Activated CD4-positive, alpha-beta T cell treated with anti-CD3 and anti-CD28 coated beads, Interleukin-2, Interleukin-4, amounts not matched to agents 100 ng/mL and 50 ng/mL, durations not matched to agents 16 hours and 8 hours (primary cell): ENCODE measurements at places on chromosomes 3 and 15.

GRCh38 chr3:194773216-194773615, 87.5 kb downstream of the FAM43A start:
- no peak for DNase-seq

DNA sequence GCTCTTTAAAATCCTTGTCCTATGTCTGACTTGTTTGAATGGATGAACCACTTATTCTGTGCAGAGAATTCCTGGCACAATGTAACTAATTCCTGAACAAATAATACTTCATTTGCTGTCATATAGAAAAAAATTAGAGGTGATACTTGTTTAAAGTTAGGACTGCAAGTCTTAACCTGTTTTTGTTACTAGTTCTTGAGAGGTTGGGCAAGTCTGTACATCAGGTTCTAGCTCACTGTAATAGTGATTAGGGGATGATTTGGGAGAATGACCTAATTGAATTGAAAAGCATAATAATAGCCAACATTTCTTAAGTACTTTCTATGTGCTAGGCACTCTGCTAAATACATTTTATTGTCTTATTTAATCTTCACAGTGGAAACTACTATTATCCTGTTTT, 49.3 kb downstream of the GMPS start:
- no peak for DNase-seq

GRCh38 chr3:180789774-180790173, 110.5 kb upstream of the CCDC39 start:
- no peak for DNase-seq

GRCh38 chr3:73874606-73875369, 250.0 kb upstream of the PDZRN3 start:
- DNase-seq, result no peak

GRCh38 chr3:100500320-100500880, 8.0 kb downstream of the TMEM45A start:
- no peak for DNase-seq

GRCh38 chr15:78077053-78077870, at the start of gene TBC1D2B:
TBC1D2B (minus strand) TSS chr15:78077711; CDS start chr15:78077652, 59 bp downstream.
- peak; percentile 61 for DNase-seq

GRCh38 chr15:99002226-99002625, 5.4 kb downstream of the PGPEP1L start:
- no peak for DNase-seq

GRCh38 chr3:11423868-11424267, 151.7 kb downstream of the ATG7 start:
- no peak for DNase-seq

DNA sequence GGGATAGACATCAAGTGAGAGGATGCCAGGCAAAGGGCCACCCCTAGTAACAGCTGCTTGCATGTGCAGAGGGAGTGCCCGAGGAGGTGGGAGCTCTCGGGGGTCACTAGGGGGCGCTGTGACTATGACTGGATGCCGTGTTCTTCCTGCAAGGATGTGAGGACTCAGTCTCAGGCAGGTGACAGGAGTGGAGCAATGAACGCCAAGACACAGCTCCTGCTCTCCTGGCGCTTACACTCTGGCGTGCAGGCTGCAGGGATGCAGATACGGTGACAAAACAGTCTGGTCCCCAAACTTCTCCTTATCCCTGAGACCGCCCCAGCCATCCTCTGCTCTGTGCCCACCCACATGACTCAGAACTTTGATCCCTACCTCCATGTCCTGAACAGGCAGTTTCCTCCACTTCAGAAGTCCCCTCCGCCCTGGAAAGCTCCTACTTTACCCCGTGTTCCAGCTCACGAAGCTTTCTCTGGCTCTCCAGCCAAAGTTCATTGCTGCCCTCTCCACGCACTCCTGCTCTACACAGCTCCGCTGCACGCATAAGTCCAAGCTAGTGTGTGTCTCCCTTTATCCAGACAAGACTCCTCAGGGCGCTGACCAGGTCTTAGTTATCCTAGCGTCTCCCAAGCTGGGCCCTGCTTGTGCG, 14.7 kb downstream of the RHOV start:
- peak; percentile 86 for DNase-seq

DNA sequence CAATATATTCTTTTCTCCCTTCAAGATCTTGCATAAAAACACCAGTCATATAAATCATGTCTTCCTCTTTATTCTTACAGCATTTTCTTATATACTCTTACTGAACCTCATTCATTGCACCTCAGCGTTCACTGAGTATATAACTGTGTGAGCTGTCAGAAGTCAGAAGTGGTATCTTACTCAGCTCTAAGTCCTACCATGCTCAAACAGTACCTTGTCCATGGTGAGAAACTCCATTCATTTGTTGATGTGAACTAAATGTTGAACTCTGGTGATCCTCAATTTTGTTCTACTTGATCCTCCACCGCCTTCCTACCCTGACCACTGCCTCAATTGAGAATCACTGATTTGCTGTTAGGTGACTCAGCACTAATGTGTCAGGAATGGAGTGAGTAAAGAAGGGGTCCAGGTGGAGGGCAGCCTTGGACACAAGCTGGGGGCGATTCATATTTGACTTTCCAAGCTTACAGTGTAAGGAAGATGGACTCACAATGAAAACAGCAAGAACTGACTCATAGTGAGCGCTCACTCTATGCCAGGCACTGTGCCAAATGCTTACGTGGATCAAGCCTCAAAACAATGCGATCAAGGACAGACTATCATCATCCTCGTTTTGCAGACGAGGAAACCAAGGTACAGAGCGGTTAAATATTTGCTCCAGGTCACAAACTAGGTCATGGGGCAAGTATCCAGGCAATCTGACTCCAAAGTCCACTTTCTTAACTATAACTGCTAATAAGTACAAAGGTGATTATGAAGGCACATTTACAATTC, 13.5 kb upstream of the ZFYVE19 start:
- peak; percentile 69 for DNase-seq

DNA sequence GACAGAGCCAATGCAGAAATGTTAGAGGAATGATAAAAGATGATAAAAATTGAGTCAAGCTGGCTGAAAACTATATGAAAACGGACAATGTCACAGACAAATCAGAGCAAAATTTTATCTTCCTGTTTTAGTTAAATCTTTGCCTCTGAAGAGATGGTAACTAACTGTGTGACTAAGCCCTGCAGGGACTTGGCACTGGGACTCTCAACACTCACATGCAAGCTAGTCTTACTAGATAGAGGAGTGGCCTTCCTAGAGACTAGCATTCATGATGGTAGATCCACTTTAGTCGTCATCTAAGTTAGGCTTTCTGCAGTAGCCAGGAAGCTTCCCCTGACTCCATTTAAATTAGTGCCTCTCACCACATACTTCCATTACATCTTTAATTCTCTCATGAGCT, 4.1 kb downstream of the CCDC191 start:
- no peak for DNase-seq

- DNase-seq, result no peak
These were observed 23.7 kb downstream of the CYP19A1 start for GRCh38 chr15:51314391-51315337.

GRCh38 chr15:67741308-67741707, 84.0 kb upstream of the SKOR1 start:
- no peak for DNase-seq

GRCh38 chr3:168002786-168003368, 92.8 kb downstream of the GOLIM4 start:
- no peak for DNase-seq

DNA sequence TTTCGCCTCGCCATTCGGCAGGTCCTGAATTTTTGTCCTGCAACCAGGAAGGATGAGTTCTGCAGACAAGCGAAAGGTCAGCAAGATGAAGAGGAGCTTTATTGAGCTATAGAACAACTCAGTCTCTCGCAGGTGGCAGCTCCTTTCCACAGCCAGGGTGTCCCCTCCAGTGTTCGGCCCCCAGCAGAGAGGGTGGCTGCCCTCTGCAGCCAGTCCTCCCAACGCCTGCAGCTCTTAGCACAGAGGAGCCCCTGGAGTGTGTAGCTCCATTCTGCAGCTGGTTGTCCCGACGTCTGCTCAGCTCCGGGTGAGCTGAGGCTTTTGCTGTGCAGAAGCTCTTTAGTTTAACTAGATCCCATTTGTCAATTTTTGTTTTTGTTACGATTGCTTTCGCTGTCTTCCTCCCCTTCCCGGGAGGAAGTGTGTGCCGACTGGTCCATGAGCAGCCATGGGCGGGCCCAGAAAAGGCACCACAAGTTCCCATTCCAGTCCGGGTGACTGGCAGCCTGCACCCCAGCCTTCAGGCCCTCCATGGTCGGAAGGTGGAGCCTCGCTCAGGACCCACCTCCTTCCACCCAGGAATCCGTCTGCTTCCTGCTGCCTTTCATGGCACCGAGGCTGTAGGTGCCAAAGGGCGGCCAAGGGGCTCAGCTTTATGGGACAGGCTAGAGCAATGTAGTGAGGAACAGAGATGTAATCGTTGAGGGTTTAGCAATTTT, 497.8 kb upstream of the CNTN4 start:
- DNase-seq, result no peak
